ENCODE measurements at places on chromosomes 7 and 10. TPM values are rescaled to one million over a fixed set of nuclear protein-coding genes. Genes with fewer than 3 reads are reported as not detected.

DNA sequence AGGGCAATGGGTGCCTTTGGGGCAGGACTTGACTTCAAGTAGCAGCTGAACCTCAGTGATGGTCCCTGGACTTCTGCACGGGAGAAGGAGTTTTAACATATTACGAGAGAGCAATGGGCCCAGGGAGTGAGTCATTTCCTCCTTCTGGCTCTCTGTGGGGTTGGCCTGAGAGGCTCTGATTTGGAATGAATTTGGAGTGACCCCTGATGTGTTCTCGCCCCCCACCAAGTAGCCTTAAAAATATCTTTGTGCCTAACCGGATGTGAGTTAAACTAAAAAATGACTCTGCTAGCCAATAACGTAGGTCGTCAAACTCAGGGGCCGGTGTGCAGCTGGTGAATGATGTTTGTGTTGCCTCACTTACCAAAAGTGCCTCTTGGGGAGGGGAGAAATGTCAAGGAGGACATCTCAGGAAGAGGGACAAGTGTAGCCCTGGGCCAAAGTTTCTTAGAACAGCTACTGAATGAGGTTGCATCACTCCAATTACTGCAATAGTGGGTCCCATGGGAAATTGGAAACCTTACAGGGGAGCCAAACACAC is 656.6 kb downstream of the INHBA start:
- peak; percentile 55 for DNase-seq

The SFRP5 gene
- total RNA-seq = 1.3 TPM

DNA sequence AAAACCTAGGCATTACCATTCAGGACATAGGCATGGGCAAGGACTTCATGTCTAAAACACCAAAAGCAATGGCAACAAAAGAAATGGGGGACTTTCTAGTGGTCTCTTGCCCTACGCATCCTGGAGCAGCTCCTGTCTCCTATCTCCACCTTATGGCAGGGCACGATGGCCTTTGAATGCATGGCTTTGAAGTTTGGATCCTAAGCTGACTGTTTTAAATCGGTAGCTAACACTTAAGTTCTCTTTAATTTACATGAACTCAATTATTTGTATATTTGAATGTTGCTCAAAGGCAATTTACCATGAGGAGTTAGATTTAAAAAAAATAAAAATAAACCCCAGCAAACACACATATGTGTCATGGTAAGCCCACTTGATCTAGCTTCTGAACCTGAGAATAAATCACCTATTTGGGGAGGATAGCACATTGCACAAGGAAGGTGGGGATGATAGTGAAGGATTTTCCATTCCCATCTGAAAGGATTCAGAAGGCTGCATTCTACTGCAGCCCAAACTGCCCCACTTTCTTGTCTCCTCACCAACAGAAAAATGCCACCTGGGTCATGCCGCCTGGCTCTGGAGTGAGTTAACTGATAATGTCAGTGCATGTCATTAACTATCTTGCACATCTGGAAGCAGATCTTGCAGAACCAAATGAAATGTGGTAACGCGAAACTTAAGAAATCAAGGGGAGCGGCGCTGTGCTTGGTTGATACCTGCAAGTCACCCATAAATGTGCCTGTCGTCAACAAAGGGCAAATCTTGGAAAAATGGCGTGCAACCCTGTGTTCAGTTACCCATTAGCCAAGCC is 12.4 kb downstream of the KLF6 start:
- no peak for DNase-seq

The OR6B1 gene
- not detected for total RNA-seq

The C10orf105 gene
- 0.07 TPM for total RNA-seq

The RNF148 gene
- total RNA-seq = 0.22 TPM

GRCh38 chr10:92742331-92743228 is 52.8 kb downstream of the HHEX start:
- no peak for DNase-seq

The SLC18A3 gene
- not detected for total RNA-seq
